Omental fat pad (tissue), 4 donors: ENCODE measurements at places on chromosomes 2 and 18. TPM values are rescaled to one million over a fixed set of nuclear protein-coding genes. Genes with fewer than 3 reads are reported as not detected.

DNA sequence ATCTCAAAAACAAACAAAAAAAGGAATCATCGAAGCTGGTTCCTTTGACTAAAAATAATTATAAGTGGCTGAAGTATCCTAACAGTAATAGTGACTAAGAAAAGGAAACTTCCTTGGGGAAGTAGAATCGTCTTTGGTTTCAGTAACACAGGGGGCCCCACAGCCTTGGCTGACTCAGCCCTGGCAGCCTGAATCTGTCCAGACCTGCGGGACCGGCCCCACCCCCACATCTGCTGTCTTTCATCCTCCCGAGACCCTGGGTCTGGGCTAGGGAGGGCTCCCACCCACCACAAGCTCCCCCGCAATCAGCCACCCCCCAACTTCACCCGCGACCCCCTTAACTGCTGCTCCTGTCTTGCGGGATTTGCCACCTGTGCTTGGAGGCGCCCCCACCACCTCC is 1452.6 kb upstream of the ACVR2A start:
- DNase-seq: no peak

- DNase-seq: no peak
These were observed 51.8 kb upstream of the EPC2 start for GRCh38 chr2:148592791-148593190.

GRCh38 chr2:5454051-5454390 is 238.2 kb upstream of the SOX11 start:
- DNase-seq: no peak

DNA sequence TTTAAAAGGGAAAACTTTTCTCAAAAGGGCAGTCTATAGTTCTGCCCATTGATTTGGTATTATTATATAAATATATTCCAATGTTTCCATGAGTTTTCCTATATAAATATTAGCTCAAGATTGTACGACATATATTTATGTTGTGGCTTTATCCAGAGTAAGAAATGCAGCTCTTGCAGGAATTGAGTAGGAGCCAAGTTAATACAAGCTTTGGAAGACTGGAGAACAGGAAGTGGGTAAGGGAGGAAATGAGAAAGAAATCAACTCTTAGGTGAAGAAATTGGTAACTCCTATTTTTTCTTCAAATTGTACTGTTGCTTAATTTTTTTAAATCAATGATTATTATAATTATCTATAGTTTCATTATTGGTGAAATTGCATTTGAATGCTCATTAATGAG is 105.4 kb upstream of the FAM117B start:
- DNase-seq: no peak

DNA sequence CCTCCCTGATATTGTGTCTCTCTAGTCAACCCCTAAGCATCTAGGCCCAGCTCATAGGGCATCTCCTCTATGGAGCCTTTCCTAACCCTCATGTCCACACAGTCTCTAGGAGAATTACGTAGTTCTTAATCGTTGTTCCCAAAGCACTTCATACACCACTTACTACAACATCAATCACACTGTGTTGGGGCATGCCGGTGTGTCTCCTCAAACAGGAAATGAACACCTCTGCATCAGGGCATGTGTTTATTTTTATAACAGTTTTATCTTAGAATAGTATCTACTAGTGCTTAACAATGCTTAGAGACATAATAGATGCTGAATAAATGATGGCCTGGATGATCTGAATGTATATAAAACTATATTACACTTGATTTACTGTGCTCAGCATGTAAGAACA is 19.7 kb downstream of the CYP1B1 start:
- DNase-seq: no peak

DNA sequence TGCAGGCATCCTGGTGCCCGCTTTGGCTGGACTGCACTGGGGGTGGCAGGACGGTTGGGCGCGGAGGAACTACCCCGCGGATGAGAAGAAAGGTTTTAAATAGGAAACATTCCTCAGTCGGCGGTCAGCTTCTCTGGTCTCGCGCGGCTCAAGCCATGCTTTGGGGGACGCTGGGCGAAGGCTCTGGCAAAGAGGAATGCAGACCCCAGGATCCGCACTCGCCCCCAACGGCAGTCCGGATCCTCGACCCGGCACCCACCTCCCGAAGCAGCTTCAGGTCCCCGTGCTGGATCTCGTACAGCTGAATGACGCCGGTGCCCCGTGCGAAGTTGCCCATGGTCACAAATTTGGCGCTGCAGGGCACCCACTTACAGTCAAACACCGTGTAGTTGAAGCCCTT is 686 bp upstream of the PNO1 start:
- DNase-seq: no peak

GRCh38 chr2:48888066-48888465 is 132.5 kb upstream of the LHCGR start:
- no peak for DNase-seq

DNA sequence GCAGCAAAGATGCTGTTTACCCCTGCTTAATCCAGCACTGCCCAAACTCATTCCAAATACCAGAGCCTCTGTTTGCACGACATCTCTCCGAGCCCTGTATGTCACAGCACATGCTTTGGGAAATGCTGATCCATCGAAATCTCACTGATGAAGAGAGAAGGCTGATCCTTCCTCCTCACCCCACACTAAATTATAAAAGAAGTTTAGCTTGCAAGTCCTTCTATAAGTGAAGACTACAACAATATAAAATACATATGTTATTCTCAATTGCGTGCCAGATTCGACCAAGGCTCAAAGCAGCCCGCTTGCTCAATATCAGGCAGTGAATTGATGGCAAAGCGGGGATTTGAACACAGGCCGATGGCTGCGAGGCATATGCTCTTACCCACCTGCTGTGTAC is 30.7 kb upstream of the SLC35F6 start:
- DNase-seq: no peak

GRCh38 chr2:64317707-64318475 is 136.1 kb upstream of the LGALSL start:
- DNase-seq: no peak

DNA sequence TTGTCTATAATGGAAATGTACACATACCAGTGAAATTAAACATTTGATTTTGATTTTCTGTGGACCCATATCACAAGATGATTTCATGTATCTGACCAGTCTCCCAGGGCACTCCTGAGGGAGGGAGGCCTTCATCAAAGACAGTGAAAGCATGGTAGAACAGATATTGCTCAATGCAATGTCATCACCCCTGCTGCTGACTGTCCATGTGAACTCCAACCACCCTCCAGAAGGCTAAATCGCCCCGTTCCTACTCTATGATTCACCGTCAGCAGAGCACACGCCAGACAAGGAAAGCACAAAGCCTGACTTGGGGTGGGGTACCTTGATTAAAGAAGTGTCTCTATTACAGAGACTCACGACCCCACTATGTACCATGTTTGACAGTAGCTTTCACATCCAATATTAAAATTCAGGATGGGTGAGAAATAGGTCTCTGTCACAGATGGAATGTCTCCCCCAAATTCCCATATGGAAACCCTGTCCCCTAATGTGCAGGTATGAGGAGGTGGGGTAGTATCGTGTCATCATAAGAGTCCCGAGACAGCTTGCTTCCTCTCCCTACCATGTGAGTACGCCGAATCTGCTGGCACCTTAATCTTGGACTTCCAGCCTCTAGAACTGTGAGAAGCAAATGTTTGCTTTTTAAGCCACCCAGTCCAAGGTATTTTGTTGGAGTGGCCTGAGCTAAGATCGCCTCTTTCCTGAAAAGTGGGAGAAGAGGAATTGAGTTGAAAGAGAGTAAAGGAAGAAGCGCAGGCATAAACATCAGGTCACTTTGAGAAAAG is 42.4 kb downstream of the CYB5A start:
- no peak for DNase-seq

DNA sequence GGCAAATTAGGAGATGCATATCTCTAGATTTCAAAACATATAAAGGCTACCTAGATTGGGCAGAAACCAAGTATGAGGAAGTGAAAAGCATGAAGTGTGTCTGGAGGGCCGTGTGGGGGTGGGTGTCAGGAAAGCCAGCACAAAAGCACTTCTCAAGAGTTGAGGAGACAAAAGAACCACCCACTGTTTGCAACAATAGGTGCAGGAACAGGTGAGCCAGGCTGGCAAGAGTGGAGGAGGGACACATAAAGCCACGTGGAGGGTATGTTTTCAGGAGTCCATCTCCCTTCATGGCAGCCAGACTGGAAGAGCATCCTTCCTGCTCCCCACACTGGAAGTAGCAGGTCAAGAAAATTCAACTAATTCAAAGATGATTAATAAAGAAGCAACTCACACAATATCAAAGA is 96.4 kb downstream of the CERS6 start:
- DNase-seq: no peak

DNA sequence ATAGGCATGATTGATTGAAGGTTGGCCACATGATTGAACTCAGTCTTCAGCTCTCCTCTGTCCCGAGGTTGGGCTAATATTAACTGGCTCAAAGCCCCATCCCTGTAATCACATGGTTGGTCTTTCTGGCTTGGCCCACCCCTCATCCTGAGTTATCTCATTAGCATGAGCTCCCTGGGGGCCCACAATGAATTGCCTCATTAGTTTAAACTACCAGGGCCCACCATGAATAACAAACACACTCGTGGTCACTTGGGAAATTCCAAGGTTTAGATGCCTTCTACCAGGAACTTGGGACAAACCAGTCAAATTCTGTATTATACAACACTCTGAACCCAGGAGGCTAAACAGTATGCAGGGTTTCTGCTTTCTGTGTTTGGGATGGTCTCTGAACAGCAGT is 121.7 kb upstream of the B3GNT2 start:
- DNase-seq: no peak

DNA sequence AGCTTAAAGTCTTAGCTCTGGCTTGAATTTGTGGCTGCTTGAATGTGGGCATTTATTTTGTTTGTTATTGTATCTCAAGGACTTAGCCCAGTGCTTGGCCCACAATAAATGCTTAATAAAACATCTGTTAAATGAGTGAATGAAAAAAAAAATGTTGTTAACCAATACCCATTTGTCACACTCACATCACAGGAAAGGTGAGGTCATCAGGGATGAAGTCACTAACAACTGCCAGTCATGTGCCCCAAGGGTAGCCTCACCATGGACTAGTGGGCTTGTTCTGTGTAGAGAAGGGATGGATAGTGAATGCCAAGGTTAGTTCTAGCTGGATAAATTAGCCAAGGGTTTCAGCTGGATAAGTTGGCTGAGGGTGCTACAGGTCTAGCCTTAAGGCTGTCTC is 3.0 kb downstream of the NRBP1 start:
- no peak for DNase-seq

DNA sequence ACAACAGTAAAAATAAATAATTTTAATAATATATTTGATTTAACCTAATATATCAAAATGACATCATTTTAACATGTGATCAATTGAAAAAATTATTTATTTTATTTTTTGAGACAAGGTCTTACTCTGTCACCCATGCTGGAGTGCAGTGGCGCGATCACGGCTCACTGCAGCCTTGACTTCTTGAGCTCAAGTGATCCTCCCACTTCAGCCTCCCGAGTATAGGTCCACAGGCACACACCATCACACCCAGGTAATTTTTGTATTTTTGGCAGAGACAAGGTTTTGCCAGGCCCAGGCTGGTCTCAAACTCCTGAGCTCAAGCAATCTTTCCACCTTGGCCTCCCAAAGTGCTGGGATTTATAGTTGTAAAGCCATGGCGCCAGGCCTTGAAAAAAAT is 126.7 kb upstream of the COPS8 start:
- no peak for DNase-seq

GRCh38 chr18:34709750-34710441 is at the start of gene DTNA:
Gene DTNA (plus strand): TSS chr18:34710298. CDS start chr18:34755977, 45,679 bp downstream.
- DNase-seq: no peak

GRCh38 chr2:200417366-200417765 is 92.5 kb downstream of the KCTD18 start:
- DNase-seq: no peak

The NFATC1 gene
- 10.7 TPM for total RNA-seq

The CHMP1B gene
- total RNA-seq: 80.5 TPM

The CDKL4 gene
- 0.65 TPM for total RNA-seq

The C1QL2 gene
- not detected for total RNA-seq

The HJURP gene
- not detected for total RNA-seq

The UGT1A6 gene
- total RNA-seq: not detected

The CNTNAP5 gene
- total RNA-seq: not detected

The PDE11A gene
- total RNA-seq: 0.65 TPM

The CD226 gene
- 1.9 TPM for total RNA-seq
